NCI-H2081 treated with DMSO at 0.1 percent for 48 hours (cell line): ENCODE measurements at places on chromosomes 12 and 14.

DNA sequence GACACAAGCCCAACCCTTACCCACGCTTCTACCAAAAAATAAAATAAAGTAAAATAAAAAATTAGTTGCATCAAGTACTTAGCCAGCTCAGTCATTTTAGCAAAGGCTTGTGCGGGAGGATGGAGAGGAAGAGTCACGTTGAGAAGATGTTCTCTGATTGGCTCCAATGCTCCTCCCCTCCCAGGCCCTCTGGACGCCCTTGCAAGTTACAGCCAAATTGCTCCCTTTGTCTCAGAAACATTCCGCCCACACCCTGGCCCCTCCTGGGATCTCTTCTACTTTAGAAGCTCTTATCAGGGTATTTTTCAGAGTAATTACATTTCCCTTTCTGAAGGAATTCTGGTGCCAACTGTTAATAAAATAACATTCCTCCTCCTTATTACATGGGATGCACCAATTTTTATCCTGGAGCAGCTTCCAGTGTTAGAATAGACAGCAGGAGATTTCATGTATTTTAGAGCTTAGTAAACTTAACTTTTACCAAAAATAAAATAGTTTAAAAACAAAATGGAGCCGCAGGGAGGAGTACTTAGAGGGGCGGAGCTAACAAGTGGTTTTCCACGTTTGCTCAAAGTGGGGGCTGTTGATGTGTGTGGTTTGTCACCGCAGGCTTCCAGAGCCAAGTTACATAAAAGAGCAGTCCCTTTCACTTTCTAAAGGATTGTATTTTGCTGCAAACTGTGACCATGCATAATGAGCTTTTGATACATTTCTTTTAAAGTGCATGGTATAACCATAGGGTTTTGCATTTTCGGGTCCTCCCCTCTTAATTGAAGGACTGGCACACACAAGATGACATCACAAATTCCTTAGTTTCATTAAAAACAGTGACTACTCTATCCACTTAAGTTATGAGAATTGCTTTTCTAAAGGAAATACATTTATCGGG is 71.7 kb upstream of the RAP1B start:
- DNase-seq = no peak

DNA sequence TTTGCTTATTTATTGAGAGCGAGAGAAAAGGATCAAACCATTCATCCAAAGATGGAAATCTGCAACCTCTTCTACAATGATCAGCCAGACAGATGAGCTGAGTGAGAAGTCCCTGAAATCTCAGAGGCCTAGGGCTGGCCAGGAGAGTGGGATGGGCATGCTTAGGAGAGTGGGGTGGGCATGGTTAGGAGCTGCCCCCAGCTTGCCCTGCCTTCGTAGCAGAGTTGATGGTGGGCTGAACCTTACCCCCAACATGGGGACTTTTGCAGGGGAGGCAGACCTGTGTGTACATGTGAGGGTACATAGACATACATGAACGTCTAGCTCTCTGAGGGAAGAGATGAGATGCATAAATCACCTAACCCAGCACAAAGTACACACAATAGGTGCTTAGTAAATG is 95.7 kb upstream of the ESRRB start:
- no peak for DNase-seq

GRCh38 chr14:100138082-100138787 is 21.2 kb downstream of the DEGS2 start:
- DNase-seq = no peak

- no peak for DNase-seq
These were observed 11.7 kb downstream of the PTHLH start for GRCh38 chr12:27960821-27961220.

- DNase-seq = no peak
These were observed 151.4 kb downstream of the KTN1 start for GRCh38 chr14:55731311-55731872.

DNA sequence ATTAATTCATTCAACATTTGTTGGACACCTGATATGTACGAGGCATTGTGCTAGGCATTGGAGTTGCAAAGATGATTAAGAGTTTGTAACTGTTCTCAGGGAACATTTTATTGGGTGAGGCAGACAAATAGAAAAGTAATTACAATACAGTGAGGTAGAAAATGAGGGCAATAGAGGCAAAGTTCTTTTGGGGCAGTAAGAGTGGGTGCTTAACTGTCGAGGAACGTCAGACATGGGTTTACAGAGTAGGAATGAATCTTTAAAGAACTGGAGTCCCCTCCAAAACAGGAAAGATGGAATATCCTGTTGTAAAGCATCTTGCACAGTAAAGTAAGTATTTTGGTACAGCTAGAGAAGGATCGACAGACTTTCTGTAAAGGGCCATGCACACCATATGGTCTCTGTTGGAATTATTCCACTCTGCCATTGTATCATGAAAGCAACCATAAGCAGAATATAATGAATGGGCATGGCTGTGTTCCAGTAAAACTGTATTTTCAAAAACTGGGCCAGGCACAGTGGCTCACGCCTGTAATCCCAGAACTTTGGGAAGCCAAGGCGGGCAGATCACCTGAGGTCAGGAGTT is 9.1 kb downstream of the CREBL2 start:
- no peak for DNase-seq

DNA sequence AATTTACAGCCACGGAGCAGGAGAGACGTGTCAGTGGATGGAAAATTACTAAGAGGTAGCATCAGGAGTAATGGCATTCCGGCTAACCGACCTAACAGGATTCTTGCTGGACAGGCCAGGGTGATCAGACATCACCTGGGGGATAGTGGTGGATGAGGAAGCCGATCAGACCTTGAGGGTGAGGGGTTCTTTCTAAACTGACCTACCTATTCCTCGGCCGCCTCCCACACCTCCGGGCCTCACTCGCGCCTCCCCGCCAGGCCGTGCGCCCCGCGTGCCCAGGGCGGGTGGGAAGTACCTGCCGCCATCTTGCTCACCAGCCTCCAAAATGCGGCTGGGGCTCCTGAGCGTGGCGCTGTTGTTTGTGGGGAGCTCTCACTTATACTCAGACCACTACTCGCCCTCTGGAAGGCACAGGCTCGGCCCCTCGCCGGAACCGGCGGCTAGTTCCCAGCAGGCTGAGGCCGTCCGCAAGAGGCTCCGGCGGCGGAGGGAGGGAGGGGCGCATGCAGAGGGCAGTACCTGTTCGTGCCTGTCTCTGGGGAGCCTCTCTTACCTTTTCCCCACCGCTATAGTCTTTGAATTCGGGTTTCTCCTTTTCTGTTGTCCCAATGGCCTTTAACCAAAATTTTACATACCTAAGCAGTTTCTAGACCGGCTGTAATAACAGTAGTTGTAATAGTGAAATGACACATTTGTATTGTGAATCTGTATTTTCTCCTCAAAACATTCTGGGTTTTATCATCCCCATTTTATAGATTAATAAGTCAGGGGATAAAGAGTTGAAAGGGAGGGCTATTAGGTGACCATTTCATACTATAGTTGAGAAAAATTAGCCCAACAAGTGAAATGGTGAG is at the start of gene TMPRSS12:
Gene TMPRSS12, plus strand, starts transcription at position 290 of the 857 bp plus-strand sequence. Its CDS starts 39 bp downstream, at position 329.
- DNase-seq = no peak

DNA sequence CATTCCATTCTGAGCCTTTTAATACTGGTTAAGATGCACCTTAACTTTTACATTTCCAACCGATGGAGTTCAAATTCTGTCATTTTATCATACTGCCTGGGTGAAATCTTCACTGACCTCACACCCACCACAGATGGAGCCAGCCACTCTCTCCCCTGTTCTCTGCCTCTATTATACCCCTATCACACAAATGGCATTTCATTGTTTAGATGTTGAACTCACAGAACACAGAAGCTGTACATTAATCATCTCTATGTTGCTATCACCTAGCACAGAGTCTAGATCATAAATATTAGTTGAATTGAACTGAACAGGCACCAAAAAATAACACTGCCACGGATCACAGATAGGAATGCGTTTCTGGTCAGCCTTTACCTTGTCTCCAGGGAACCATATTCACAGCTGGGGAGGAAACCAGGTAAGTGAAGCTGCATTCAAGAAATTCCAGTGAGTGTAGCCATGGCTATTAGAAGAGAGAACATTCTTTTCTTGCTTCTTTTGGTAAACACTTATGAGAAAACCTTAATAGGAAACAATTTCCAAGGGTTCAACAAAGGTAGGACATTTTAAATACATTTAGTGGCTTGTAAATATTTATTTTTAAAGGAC is 194.9 kb upstream of the RMST start:
- no peak for DNase-seq

DNA sequence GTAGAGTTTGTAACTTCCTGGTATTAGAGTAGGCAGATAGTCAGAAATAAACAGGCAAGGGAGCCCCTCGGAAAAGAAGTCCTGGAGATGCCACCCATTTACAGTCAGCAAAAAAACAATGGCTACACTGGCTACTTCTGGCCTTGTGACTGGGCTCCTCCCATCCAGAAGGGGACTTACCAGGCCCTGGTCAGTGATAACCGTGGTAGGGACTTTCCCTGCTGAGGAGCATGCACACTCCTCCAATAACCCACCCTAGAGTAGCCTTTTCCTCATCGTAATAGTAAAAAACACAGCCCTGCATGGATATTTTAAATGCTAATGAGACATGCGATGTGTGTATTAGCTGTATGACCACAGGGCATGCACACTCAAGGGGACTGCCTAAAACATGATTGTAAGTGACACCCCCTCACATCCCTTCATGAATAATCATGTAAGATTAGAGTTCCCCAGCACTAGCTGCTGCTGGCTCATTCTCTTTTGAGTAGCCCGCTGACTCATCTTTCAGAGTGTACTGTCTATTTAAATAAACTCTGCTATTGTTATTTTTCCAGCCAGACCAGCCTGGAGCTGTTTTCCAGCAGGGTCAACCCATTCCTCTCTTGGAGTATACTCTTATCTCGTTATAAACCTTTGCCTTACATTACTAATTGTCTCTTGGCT is 413.8 kb upstream of the TMTC1 start:
- DNase-seq = no peak
